ENCODE measurements at places on chromosomes 2 and 18. TPM values are rescaled to one million over a fixed set of nuclear protein-coding genes. Genes with fewer than 3 reads are reported as not detected.

EHD3 gene
- 8.2 TPM for total RNA-seq

SERPINB12 gene
- not detected for total RNA-seq

ANKRD29 gene
- total RNA-seq, result 0.52 TPM

AQP12B gene
- total RNA-seq, result not detected

BMP10 gene
- total RNA-seq, result not detected

LIMS3 gene
- 0.52 TPM for total RNA-seq

SYT4 gene
- under 0.01 TPM for total RNA-seq

TMEM198 gene
- total RNA-seq, result not detected

CCDC121 gene
- total RNA-seq, result 0.84 TPM

VIL1 gene
- 2.1 TPM for total RNA-seq

SMCHD1 gene
- total RNA-seq, result 957 TPM

SKA1 gene
- 0.73 TPM for total RNA-seq

VWC2L gene
- total RNA-seq, result under 0.01 TPM

FECH gene
- 9.1 TPM for total RNA-seq

BCL2 gene
- total RNA-seq, result 78.2 TPM

KHK gene
- 0.52 TPM for total RNA-seq

KCNE4 gene
- total RNA-seq, result under 0.01 TPM

ELOA2 gene
- under 0.01 TPM for total RNA-seq

PTRHD1 gene
- 25.3 TPM for total RNA-seq

MFSD2B gene
- total RNA-seq, result 1.5 TPM

TXNDC2 gene
- 0.10 TPM for total RNA-seq

INO80B gene
- 15.3 TPM for total RNA-seq

UGT1A9 gene
- total RNA-seq, result not detected
